Thyroid gland (tissue), 4 donors: ENCODE measurements at places on chromosomes 7 and 10. TPM values are rescaled to one million over a fixed set of nuclear protein-coding genes. Genes with fewer than 3 reads are reported as not detected.

DNA sequence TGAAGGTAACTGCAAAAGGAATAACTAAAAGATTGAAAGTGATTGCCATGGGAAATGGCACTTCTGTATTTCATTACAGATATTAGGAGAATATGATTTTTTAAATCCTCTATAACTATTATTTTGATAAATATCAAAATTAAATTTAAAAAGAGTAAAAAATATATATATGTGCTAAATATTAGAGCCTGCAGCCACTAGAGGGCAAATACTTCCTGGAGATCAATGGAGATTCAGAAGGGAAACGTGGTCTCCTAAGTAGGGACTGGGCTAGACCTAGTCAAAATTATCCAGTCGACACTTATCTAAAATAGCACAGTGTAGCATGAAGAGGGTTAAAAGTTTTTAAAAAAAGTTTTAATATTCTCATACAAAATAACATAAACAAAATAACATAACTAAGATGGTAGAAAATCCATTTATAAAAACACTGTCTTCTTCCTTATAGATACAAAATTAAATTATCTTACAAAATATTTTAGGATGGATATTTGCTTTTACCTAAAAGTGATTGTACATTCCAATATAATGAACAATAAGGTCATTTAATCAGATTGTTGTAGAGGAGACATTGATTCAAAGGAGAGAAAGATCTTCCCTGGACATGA lies 434.3 kb downstream of the MDFIC start:
- no peaks in the 10 kb centered on the region for H3K4me1 ChIP-seq
- H3K36me3 ChIP-seq: no peaks in the 10 kb centered on the region
- H3K27ac ChIP-seq: no peak overlapping the region
- DNase-seq: no peak
- no peak overlapping the region for H3K4me3 ChIP-seq

GRCh38 chr7:104936546-104936945 lies 77.5 kb upstream of the KMT2E start:
- no peaks in the 10 kb centered on the region for H3K27me3 ChIP-seq
- no peaks in the 10 kb centered on the region for H3K4me1 ChIP-seq
- H3K4me3 ChIP-seq: no peak overlapping the region

GRCh38 chr7:45606931-45607330 lies 32.8 kb downstream of the ADCY1 start:
- H3K36me3 ChIP-seq: no peaks in the 10 kb centered on the region
- DNase-seq: no peak
- no peaks in the 10 kb centered on the region for H3K27me3 ChIP-seq
- H3K4me3 ChIP-seq: no peak overlapping the region

- DNase-seq: no peak
- H3K27me3 ChIP-seq: no peaks in the 10 kb centered on the region
- H3K36me3 ChIP-seq: no peaks in the 10 kb centered on the region
- H3K4me3 ChIP-seq: no peak overlapping the region
- no peak overlapping the region for H3K27ac ChIP-seq
Measured at GRCh38 chr7:41887416-41887815, 184.5 kb upstream of the INHBA start.

DNA sequence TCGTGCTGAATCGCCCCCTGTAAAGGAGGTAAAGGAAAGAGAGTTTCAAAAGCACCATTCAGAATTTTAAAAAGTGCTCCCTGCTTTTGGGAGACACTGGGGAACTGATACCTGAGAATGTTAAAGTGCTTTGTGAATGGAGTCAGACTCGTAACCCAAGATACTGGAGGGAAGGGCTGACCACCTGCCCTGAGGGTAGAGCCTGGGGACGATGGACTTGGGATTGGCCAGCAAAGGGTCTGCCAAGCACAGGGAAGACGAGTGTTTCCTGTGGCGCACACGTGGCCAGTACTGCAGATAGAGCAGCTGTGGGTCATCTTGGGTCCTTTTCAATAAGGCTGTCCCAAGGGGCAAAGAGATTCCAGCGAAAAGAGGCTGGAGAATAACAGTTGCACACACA lies 1284.1 kb upstream of the AUTS2 start:
- H3K4me3 ChIP-seq: no peak overlapping the region
- H3K27ac ChIP-seq: no peak overlapping the region
- peaks cover 20% of the 10 kb centered on the region for H3K4me1 ChIP-seq
- H3K27me3 ChIP-seq: no peaks in the 10 kb centered on the region
- DNase-seq: no peak

- no peak overlapping the region for H3K27ac ChIP-seq
- no peak overlapping the region for H3K4me3 ChIP-seq
- DNase-seq: no peak
- H3K27me3 ChIP-seq: no peaks in the 10 kb centered on the region
Measured at GRCh38 chr7:157431951-157432540, 95.2 kb downstream of the DNAJB6 start.

DNA sequence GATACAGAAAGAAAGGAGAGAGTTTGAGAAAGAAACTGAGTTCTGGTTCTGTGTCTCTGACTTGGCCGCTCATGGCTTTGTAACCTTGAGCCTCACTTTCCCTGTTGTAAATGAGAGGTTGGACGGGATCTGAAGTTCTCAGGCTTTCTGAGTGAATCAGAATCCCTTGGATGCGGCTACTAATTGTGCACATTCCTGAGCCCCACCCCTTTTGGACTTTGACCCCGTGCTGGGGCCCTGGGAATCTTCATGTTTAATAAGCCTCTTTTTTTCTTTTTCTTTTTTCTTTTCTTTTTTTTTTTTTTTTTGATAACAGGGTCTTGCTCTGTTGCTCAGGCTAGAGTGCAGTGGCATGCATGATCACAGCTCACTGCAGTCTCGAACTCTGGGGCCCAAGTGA lies 26.9 kb downstream of the SLC25A28 start:
- H3K27me3 ChIP-seq: no peaks in the 10 kb centered on the region
- H3K36me3 ChIP-seq: no peaks in the 10 kb centered on the region
- H3K4me3 ChIP-seq: no peak overlapping the region

DNA sequence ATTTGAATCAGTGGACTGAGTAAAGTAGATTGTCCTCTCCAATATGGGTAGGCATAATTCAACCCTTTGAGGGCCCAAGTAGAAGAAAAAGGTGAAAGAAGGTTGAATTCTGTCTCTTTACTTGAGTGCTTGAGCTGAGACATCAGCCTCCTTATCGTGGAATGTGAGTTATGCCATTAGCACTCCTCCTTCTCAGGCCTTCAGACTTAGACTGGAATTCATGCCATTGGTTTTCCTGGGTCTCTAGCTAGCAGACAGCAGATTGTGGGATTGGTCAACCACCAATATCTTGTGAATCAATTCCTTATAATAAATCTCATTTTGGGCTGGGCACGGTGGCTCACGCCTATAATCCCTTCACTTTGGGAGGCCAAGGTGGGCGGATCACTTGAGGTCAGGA lies 89.2 kb downstream of the CUL2 start:
- no peak for DNase-seq
- H3K27me3 ChIP-seq: no peaks in the 10 kb centered on the region
- no peak overlapping the region for H3K27ac ChIP-seq
- H3K4me1 ChIP-seq: no peaks in the 10 kb centered on the region

DNA sequence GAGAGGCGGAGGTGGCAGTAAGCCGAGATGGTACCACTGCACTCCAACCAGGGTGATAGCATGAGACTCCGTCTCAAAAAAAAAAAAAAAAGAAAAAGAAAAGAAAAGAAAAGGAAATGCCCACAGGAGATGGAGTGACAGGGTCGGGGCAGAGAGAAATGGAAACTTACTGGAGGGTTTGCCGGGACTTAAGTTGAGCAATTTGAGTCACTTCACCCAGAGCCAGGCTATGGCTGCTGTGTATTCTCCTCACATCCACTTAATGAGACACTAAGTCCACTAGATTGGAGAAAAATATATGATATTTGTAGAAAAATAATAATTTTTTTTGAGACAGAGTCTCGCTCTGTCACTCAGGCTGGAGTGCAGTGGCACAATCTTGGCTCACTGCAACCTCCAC lies 4.6 kb upstream of the PFKFB3 start:
- no peak overlapping the region for H3K27ac ChIP-seq
- no peak overlapping the region for H3K4me3 ChIP-seq
- H3K36me3 ChIP-seq: no peaks in the 10 kb centered on the region
- H3K4me1 ChIP-seq: peaks cover 14% of the 10 kb centered on the region
- no peak for DNase-seq
- no peaks in the 10 kb centered on the region for H3K27me3 ChIP-seq

GRCh38 chr7:43071604-43072003 lies 40.8 kb upstream of the HECW1 start:
- no peaks in the 10 kb centered on the region for H3K4me1 ChIP-seq
- H3K27ac ChIP-seq: peak overlapping the region; percentile 70
- peak; percentile 14 for DNase-seq
- no peak overlapping the region for H3K4me3 ChIP-seq
- H3K27me3 ChIP-seq: no peaks in the 10 kb centered on the region

DNA sequence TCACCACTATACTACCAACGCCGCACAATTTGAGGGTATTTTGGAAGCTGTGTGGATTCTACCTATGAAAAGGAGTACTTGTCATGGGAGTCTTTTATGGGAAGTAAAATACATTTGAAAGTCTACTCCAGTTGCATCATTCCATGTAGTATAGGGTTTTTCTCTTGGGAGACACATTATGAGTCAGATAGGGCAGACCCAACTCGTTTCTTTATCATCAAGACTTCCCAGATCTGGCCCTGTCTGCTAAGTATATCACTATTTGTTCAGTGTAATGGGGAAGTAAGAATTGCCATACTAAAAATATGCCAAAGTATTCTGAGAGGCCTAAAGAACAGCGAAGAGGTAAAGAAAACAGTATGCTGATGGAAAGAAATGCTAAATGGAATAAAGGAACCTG lies 144.2 kb downstream of the SPAG6 start:
- no peak overlapping the region for H3K27ac ChIP-seq
- DNase-seq: no peak
- H3K27me3 ChIP-seq: no peaks in the 10 kb centered on the region
- no peaks in the 10 kb centered on the region for H3K36me3 ChIP-seq
- no peak overlapping the region for H3K4me3 ChIP-seq
- H3K4me1 ChIP-seq: no peaks in the 10 kb centered on the region

GRCh38 chr7:91832493-91833045 lies 47.9 kb downstream of the MTERF1 start:
- H3K4me1 ChIP-seq: no peaks in the 10 kb centered on the region
- no peak overlapping the region for H3K27ac ChIP-seq
- no peak overlapping the region for H3K4me3 ChIP-seq

GRCh38 chr10:104120903-104121484 lies 977 bp upstream of the SFR1 start:
- no peaks in the 10 kb centered on the region for H3K27me3 ChIP-seq
- H3K27ac ChIP-seq: peak overlapping the region; percentile 99
- peak; percentile 92 for DNase-seq
- no peaks in the 10 kb centered on the region for H3K36me3 ChIP-seq
- peak overlapping the region; percentile 22 for H3K4me3 ChIP-seq

- H3K4me1 ChIP-seq: no peaks in the 10 kb centered on the region
- H3K36me3 ChIP-seq: no peaks in the 10 kb centered on the region
- no peak for DNase-seq
- no peaks in the 10 kb centered on the region for H3K27me3 ChIP-seq
- no peak overlapping the region for H3K27ac ChIP-seq
- H3K4me3 ChIP-seq: no peak overlapping the region
Measured at GRCh38 chr10:116526219-116526618, 19.5 kb upstream of the PNLIP start.

DNA sequence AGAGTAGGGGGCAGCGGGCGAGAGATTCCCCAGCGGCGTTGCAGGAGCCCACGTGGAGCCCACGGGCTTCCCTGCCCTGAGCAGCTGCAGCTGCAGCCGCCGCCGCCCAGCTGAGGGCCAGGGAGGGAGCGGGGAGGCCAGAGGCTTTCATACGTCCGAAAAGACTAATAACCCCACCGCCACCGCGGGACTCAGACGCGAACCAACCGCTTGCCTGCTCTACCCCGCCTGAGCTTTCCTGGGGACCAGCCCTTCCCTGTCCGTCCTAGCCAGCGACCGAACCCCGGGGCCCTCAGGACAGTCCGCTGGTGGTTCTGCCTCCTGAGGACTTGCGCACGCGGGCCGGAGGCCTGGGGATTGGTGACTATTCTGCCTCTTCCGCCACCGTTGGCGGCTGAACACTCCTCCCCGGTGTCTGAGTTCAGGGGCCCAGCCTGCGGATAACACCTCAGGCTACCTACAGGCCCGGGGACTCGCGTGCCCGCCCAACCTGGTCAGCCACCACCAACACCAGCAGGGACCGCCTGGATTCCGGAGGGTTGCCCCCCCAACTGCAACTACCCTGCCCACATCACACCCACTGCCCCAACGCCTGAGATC lies 18.4 kb downstream of the IFT22 start:
- peaks cover 40% of the 10 kb centered on the region for H3K27me3 ChIP-seq
- H3K4me3 ChIP-seq: no peak overlapping the region
- no peak for DNase-seq
- H3K27ac ChIP-seq: no peak overlapping the region
- H3K4me1 ChIP-seq: peaks cover 3% of the 10 kb centered on the region

DNA sequence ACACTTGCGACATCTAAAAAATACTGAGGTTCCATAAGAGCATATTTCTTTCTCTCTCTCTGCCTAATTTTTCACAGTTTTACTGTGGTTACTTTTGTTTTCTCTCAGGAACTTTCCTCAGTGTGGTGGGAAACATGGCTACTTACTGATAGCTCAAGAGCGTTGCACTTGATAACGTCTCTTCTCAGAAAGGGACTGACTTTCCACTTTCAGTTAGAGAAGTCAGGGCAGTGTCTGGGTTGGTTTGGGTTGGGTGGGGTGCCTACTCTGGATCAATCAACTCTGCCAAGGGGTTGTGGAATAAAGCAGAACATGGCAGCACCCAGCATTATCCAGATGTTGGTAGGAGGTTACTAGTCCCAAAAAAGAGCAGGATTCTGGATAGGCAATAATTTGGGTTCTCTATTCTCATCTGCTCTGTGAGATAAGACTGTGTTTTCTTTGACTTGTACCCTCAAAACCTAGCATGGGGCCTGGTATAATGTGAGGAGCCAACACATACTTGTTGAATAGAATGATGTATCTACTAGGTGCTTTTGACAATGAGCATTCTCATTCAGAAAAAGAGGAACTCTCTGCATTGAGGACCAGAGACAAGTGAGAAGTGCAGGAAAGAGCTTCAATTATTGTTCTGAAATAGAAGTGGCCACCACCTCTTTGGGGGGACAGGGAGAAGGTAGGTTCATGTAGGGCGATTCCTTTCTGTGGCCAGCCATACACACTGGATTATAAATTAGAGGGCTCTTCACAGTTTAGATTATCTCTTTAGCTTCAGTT lies 315.7 kb downstream of the REEP3 start:
- H3K27me3 ChIP-seq: no peaks in the 10 kb centered on the region
- no peaks in the 10 kb centered on the region for H3K36me3 ChIP-seq
- no peaks in the 10 kb centered on the region for H3K4me1 ChIP-seq
- DNase-seq: no peak

The HMX2 gene
- not detected for total RNA-seq

The HOXA11 gene
- total RNA-seq: not detected

The FAM200A gene
- 6.1 TPM for total RNA-seq

The HTR5A gene
- total RNA-seq: 0.59 TPM

The LIPN gene
- not detected for total RNA-seq

The FAM131B gene
- 0.11 TPM for total RNA-seq

The AMPH gene
- total RNA-seq: 8.9 TPM

The GIGYF1 gene
- total RNA-seq: 38.7 TPM

The EPO gene
- not detected for total RNA-seq
